Stimulated activated naive B cell treated with anti-CD40 and anti-IgM and Interleukin-4, amounts not matched to agents 10 μg/mL and 1 μg/mL and 100 μg/mL, for 72 hours (primary cell): ENCODE measurements at places on chromosomes 6 and 20.

DNA sequence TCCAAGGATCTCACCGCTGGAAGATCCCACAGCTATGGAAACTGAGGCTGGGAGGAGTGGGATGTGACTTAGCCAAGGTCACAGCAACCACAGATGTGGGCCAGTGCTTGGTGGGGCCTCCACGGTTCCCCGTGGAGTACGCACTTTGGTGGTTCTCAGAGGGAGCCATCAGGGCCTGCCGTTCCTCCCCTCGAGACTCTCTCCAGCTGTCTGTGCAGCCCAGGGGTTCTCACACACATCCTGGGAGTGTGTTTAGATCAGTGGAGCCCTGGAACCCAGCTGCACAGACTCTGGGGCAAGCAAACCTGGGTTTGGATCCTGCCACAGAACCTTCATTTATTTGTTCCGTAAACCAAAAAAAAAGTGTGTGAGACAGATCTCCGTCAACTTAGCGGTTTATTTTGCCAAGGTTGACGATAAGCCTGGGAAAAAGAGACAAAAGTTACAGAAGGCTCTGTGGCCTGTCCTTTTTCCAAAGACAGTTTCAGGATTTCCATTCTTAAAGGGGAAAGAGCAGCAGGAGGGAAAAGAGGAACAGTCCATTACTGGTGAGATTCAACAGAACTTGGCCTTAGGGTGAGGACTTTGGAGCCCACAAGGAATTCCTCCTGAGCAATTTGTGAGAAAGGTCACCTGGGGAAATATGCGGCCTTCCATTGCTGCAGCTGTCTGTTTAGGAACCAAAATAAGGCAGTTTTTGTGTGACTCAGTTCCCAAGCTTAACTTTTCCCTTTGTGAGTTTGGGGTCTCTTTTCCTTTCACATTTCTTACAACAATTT is 13.6 kb upstream of the MYMX start:
- H3K27me3 ChIP-seq = peaks cover 8% of the 10 kb centered on the region
- no peak overlapping the region for H3K27ac ChIP-seq
- H3K36me3 ChIP-seq = no peaks in the 10 kb centered on the region
- H3K4me3 ChIP-seq = no peak overlapping the region
- DNase-seq = no peak

- no peak for DNase-seq
- no peak overlapping the region for H3K4me3 ChIP-seq
- no peak overlapping the region for H3K27ac ChIP-seq
- no peaks in the 10 kb centered on the region for H3K27me3 ChIP-seq
Observed at GRCh38 chr20:12605751-12606150, 403.0 kb upstream of the SPTLC3 start.

DNA sequence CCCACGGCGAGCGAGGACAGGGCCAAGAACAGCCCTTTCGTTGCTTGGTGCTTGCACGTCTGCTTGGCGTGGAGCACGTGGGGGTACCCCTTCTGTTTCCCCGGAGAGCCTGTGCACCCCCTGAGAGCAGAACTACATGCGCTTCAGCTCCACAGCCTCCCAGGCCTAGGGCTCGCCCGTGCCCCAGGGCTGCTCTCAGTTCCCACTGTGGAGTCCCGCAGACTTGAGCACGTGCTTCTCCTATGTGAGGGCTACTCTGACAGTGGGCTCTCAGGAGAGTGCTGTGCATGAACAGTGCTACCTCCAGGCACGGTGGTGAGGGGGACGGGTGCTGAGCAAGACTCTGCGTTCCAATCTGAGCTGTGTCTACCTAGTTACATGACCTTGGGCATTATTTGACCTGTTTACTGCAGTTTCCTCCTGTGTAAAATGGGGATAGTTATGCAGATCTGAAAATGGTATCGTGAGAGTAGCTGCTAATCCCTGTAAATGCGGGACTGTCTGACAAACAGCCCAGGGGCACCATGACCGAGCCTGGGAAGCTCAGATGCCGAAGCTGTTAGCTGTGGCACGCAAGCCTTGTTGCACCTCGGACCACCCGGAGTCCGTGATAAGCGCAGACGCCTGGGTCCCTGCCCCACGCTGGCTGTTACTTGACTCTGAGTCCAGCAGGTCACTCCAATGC is 82.4 kb downstream of the IRF4 start:
- H3K4me3 ChIP-seq = no peak overlapping the region
- no peaks in the 10 kb centered on the region for H3K27me3 ChIP-seq
- H3K4me1 ChIP-seq = peaks cover 65% of the 10 kb centered on the region
- H3K27ac ChIP-seq = peak overlapping the region; percentile 90
- no peaks in the 10 kb centered on the region for H3K36me3 ChIP-seq
- no peak for DNase-seq

GRCh38 chr6:79868098-79868722 is 79.1 kb downstream of the ELOVL4 start:
- peaks cover 27% of the 10 kb centered on the region for H3K27me3 ChIP-seq
- no peak overlapping the region for H3K4me3 ChIP-seq
- no peaks in the 10 kb centered on the region for H3K36me3 ChIP-seq
- peak; percentile 6 for DNase-seq
- H3K4me1 ChIP-seq = peaks cover 4% of the 10 kb centered on the region

DNA sequence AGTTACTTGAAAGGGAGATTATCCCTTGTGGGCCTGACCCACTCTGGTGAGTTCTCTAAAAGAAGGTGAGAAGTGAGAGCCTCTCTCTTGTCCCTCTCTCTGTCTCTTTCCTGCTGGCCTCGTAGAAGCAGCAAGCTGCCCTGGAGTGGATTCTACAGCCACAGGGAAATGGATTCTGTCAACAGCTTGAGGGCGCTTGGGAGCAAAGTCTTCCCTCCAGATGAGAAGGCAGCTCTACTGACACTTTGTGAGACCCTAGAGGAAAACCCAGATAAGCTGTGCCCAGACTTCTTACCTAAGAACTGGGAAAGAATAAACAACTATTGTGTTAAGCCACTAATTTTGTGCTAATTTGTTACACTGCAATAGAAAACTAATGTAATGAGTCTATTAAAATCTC is 39.9 kb downstream of the ANKRD60 start:
- no peak overlapping the region for H3K4me3 ChIP-seq
- peaks cover 5% of the 10 kb centered on the region for H3K36me3 ChIP-seq

GRCh38 chr6:27053738-27054137 is 193.8 kb upstream of the PRSS16 start:
- peaks cover 32% of the 10 kb centered on the region for H3K27me3 ChIP-seq
- H3K36me3 ChIP-seq = no peaks in the 10 kb centered on the region
- H3K27ac ChIP-seq = no peak overlapping the region
- H3K4me3 ChIP-seq = no peak overlapping the region
- H3K4me1 ChIP-seq = no peaks in the 10 kb centered on the region
